ENCODE measurements at places on chromosomes 2 and 18. TPM values are rescaled to one million over a fixed set of nuclear protein-coding genes. Genes with fewer than 3 reads are reported as not detected.

FOXD4L1 gene
- 0.25 TPM for total RNA-seq

KRTCAP3 gene
- 1.0 TPM for total RNA-seq

RAD51AP2 gene
- not detected for total RNA-seq

MMADHC gene
- 238 TPM for total RNA-seq

NOSTRIN gene
- 10.0 TPM for total RNA-seq

IL37 gene
- total RNA-seq: not detected

LRRC30 gene
- not detected for total RNA-seq

RUFY4 gene
- total RNA-seq: not detected

Measured in NCI-H460 (cell line).